ENCODE measurements at places on chromosomes 4 and X.
A peak's percentile ranks its signal among the peaks of the same experiment; 100 is the strongest.

DNA sequence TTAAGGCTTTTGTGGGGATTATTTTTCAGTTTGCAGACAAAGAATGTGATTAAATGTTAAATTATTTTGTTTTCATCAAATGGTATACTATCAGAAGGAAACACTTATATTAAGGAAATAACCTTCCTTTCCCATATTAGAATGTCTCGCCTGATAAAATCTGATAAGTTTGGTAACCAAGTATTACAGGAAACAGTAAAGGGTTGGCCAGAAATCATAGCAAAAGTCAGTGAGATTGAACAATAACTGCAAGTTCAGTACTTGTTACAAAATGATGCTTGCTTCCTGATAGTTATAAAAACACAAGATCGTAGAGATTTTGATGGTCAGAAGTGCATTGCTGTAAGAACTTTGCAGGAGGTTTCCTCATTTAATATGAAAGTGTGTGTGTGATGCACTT lies 40.5 kb downstream of the FABP2 start:
- DNase-seq, result no peak

GRCh38 chrX:106437407-106437806 lies 174.4 kb upstream of the RADX start:
- no peak for DNase-seq

DNA sequence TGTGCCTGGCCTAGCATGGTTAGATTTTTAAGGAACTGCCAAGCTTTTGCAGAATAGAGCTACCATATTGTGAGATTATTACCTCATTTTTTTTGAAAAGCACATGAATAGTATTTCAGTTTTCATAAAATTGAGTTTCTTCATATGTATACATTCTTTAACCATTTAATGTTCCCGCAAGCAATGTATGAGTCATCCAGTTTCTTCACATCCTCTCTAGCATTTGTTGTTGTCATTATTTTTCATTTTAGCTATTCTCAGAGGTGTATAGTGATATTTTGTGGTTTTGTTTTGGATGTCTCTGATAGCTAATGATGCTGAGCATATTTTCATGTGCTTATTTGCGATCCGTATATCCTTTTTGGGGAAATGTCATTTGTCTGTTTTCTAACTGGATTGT lies 74.9 kb downstream of the GLUD2 start:
- DNase-seq, result no peak

DNA sequence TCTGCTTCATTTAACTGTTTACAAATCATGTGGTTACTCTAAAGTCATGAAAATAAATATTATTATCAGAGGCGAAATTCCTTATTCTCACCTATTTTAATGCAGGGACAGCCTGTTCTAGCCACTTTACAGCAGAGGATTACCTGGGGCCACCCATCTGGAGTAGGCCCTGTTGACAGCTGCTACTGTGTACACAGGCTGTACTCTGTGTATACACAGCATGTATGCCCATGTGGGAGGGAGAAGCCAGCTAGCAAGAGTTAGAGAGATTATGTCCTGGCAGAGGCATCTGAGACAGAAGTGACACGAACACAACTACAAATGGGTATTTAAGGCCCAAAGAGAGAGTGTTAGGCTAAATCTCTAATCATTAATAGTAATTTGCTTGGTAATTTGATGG lies 62.1 kb downstream of the GPRIN3 start:
- DNase-seq, result no peak

DNA sequence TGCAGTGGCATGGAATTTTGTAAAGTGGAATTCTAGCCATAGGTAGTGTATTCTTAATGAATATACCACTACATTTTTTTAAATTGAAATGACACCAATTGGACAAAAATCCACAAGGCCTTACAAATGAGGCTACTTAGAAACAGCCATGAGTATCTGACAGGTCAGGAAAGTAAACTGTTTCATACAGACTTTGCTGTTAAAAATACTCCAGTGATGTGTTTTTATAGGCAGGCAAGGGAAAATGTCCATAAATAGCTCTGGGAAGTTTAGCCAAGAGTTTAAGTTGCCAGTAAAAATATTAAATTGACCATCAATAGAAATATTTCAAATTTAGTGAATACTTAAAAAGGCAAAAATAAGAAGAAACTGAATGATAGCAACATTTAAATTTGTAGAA lies 41.8 kb upstream of the PDLIM5 start:
- DNase-seq, result no peak

- no peak for DNase-seq
Measured at GRCh38 chr4:8723222-8723980, 130.8 kb downstream of the CPZ start.

- no peak for DNase-seq
Measured at GRCh38 chrX:103640401-103641155, 11.8 kb downstream of the TCEAL1 start.

DNA sequence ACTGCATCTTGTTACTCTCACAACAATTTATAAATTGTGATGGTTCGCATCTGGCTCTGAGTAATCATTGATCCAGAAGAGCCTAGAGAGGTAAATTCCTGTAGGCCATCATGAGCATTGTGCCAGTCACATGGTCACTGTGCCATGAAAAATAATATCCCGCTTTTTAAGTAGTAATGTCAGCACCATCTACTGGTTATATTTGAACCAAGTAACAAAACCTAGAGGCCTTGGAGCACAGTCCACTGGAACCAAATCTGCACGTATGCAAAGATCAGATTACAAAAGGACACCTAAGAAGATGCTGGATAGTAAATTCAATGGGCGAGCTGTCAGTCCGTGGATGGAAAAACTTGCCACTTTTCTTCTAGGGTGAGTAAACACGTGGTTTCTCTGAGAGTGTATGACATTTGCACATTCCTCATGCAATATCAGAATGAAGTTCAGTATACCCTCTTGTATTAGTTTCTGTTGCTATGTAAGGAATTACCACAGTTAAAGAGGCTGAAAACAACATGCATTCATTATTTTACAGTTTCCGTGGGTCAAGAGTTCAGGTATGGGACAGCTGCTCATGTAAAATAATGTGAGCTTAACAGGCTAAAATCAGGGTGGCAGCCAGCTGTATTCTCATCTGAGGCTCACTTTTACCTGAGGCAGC lies 26.8 kb downstream of the FAM114A1 start:
- peak; percentile 17 for DNase-seq

GRCh38 chrX:110143454-110144210 lies 140.7 kb downstream of the TMEM164 start:
- DNase-seq, result no peak

- DNase-seq, result peak; percentile 54
Measured at GRCh38 chr4:20251796-20252655, at the start of gene SLIT2. Gene SLIT2, plus strand, starts transcription at chr4:20251905. Its CDS starts 1,911 bp downstream, at chr4:20253816.

DNA sequence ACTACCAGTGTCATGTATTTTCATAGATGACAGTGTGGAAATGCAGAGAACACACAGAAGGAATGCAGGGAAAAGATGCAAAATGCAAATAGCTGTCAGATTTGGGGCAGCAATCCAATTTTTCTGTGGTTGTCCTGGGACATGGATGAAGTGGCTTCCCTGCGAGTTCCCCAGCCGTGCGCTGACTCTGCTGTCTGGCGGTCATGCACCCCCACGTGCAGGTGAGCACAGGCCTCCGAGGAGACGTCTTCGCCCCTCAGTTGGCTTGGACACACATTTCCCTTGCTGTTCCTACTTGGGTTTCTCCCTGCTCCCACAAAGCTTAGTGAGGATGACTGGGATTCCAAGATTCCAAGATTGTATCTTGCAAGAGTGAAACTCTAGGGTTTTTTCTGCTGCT lies 24.4 kb downstream of the BLOC1S4 start:
- DNase-seq, result no peak

DNA sequence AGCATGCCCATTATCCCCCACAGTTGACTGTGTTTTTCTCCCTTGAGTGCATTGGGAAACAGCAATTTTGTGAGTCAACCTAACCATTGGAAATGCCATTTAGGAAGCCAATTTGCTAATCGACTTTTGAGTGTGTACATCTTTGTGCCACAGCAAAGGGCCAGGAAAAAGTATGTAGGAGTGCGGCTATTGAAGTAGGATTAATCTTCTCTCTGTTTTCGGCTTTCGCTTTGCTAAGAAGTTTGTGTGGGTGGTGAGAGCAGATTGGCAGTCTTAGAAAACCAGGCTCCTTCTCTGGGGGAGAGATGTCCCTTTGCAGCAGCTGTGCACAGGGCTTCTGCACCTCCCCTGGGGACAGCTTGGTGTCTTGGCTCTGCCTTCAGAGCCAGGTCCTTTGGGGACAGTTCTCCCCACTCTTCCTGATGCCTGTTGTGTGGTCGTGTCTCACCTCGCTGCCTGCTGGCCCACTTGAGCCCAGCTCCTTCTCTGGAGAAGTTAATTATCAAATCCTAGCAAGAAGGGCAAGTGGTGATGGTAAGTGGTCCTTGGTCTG lies 74.5 kb downstream of the GEMIN8 start:
- DNase-seq, result no peak

GRCh38 chr4:18020671-18021469 lies 685 bp downstream of the LCORL start:
- peak; percentile 89 for DNase-seq

GRCh38 chrX:18643853-18644252 lies 28.1 kb downstream of the RS1 start:
- DNase-seq, result no peak

DNA sequence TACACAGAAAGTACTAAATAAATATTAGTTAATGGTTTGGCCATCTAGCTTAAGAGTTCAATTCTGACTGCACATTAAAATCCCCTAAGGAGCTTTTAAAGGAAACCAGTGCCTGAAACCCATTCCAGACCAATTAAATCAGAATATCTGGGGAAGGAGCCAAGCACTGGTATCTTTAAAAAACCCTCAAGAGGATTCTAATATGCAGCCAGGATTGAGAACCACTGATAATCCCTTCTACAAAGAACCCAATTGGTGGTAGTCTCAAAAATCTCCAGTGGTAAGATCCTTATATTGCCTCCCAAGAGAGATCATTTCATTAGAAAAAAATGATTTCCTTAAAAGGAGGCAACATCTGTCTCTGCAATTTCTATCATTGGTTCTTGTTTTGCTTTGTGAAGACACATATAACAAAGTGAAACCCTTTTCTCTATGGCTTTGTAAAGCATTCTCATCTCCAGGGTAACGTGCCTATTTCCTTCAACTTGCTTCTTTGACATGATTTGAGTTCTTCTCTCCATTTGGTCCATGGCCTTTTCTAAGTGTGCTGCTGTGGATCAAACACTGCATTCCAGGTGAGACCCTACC lies 3.5 kb downstream of the GPR34 start:
- DNase-seq, result no peak

DNA sequence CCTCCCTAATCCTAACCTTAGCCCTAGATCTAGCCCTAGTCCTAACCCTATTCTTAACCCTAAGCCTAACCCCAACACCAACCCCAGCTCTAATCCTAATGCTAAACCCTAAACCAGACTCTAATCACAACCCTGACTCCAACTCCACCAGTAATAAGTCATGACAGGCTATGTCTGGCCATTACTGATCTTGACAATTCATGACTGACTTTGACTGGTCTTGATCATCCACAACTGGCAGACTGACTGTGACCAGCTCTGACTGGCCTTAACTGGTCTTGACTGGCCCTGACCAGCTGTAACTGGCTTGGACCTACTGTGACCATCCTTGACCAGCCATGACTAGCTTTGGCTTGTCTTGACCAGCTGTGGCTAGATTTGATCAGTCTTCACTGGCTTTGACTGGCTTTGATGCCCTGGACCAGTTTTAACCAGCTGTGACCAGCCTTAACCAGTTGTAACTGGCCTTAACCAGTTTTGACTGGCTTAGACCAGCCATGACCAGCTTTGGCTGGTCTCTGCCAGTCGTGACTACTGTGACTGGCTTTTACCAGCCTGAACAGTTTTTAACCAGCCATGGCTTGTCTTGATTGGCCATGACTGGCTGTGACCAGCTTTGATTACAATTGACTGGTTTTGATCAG lies 68.4 kb downstream of the RLIM start:
- no peak for DNase-seq

GRCh38 chrX:698206-698605 lies 67.6 kb downstream of the SHOX start:
- DNase-seq, result peak; percentile 45

GRCh38 chr4:85744950-85745349 lies 270.0 kb downstream of the ARHGAP24 start:
- no peak for DNase-seq

- DNase-seq, result no peak
Measured at GRCh38 chr4:120809518-120809917, 113.0 kb downstream of the PRDM5 start.

DNA sequence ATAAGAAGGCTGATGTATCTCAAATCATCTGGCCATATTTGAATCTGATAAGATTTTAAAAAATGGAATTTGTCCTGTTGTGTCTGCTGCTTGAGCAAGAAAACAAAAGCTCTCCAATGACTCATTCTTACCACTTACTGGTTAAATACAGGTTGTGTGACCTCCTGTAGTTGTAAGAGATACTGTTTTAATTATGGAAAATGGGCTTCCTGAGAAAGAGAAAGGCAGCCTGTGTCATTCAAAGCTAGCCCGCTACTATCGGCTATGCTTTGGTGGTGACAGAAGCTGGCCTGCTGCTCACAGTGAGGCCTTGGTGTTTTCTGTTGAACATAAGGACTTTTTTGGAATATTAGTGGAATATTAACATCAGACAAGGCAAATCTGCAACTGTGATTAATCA lies 1722.1 kb upstream of the PCDH10 start:
- no peak for DNase-seq

DNA sequence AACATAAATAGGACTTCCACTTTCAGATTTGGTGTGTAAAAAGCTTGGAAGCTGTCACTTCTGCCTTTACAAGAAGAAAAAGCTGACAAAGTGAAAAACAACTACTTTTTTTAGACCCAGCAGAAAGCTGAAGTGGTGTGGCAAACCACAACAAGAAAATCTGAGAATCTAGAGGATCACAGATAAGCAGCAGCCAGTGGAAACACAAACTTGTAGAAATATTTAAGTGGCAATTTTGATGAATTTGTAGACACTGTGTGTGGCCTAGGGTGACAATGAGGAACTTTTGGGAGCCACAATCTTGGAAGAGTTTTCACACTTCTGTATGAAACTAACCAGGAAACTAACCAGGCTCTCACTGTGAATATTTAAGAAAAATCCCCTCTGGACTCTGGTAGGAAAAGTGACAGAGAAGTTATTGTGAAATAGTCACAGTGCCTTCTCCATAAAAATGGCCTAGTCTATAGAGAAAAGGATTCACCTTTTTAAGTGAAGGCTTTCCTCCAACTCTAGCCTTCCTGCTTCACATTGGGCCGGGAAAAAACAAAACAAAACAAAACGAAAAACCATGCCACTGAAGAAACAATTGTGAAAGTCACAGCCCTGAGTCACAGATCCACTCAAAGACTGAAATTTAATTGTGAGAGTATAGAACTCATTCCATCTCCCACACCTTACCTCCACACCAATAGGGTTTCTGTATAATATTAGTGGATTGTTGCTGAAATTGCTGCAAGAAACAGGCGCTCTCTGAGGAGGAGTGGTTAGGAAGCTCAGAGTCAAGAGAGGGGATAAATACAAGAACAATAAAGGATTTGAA lies 26.7 kb upstream of the GUCY1A1 start:
- DNase-seq, result peak; percentile 73
